ENCODE measurements at places on chromosomes 12 and 14. TPM values are rescaled to one million over a fixed set of nuclear protein-coding genes. Genes with fewer than 3 reads are reported as not detected.

GRCh38 chr14:33986804-33987203, 35.9 kb upstream of the EGLN3 start:
- DNase-seq = no peak

DNA sequence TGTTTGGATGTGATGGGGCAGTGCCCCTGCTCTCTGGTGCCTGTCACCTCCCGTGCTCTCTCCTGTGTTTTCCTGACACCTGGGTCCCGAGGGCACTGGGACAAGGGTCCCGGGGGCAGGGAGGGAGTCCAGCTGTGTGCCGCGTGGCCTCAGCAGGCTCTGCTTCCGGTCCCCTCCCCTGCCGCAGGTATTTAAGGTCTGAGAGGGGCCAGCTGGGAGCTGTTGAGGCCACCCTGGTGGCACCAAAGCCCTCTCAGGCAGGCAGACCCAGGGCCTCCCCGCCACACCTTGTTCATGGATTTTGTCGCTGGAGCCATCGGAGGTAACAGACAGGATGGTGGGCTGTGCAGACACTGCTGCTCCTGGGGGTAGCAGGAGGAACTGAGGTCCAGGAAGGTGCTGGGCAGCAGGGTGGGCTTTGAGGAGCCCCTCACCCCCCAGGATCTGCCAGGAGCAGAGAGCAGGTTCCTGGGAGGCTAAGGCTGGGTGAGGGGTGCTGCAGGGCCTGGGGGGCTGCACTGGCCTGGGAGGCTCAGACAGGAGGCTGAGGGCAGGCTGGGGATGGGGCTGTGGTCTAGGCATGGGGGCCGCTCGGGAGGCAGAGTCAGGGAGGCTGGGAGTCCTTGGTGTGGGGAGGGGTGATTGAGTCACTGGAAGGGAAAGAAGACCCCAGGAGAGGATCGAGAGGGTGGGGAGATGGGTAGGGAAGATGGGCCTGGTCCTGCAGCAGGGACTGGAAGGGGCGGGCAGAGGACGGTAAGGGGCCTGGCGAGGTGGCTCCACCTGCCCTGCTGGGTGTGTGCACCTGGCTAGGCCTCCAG, at the start of gene SLC25A47:
Gene SLC25A47 (plus strand): TSS at position 219 of the 821 bp plus-strand sequence. CDS start 76 bp downstream, at position 295.
- no peak for DNase-seq

Gene ESRRB
- total RNA-seq = 0.11 TPM

GRCh38 chr14:104223101-104224041, 85.0 kb downstream of the KIF26A start:
- no peak for DNase-seq

Gene DLGAP5
- total RNA-seq = 0.73 TPM

GRCh38 chr12:64452559-64453329, 824 bp downstream of the TBK1 start:
- DNase-seq = no peak

GRCh38 chr14:42854061-42854460, 1247.4 kb downstream of the LRFN5 start:
- DNase-seq = no peak

DNA sequence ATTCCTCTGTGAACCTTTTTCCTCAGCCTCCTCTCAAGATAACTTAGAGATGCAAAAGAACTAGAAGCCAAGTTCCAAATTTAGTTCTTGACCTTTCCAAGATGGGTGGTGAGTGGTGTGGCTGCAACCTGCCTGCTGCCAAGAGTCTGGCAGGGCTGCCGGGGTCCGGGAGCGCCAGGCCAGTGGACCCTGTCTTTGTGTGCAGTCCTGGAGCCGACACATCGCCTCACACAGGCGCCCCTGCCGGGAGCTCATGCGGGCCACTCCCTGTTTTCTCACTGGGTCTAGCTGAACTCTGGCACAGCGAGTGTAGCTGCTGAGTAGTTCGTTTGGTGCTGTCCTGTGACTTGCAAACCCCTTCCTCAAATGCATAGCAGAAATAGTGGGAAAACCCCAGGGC, 84.9 kb downstream of the CACNA1C start:
- no peak for DNase-seq

Gene SYNDIG1L
- not detected for total RNA-seq

- DNase-seq = no peak
Observed at GRCh38 chr12:21938879-21939278, 2.3 kb downstream of the ABCC9 start.

Gene GSG1
- total RNA-seq = not detected

DNA sequence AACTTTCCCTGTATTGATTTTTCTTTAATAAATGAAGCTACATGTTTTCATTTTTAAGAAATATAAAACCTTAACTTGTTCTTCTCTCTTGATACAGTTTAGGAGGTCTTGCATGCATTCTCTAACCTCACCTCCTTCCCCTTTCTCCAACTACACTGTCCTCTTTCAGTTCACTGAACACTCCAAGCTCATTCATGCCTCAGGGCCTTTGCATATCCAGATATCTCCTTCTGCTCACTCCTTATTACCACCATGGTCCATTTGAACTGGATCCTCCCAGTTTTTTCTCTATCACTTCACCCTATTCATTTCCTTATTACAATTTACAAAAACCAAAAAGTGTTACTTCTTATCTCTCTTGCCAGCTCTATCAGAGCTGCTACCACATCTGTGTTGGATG, 242.9 kb upstream of the PLEKHG7 start:
- DNase-seq = no peak

- DNase-seq = no peak
Observed at GRCh38 chr12:6376870-6377666, 1.7 kb upstream of the SCNN1A start.

- no peak for DNase-seq
Observed at GRCh38 chr14:86052868-86053267, 522.9 kb downstream of the FLRT2 start.

DNA sequence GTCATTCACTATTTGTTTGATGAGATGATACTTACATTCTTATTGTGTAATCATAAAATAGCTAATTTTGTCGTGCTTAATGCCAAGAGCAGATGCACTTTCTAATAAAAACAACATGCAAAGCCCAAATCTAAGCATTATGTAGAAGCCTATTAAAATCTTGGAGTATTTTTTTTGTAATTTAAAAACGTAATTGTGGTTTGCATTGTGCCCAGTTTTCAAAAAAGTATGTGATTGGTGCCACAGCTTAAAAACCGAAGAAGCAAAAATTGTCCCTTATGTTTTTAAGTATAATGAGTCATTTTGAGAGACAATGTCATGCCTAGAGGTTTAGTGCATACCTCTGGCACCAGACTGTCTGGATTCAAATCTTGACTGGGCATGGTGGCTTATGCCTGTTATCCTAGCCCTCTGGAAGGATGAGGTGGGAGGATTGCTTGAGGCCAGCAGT, 464.8 kb upstream of the RGS6 start:
- no peak for DNase-seq

Gene CLIP1
- 63.2 TPM for total RNA-seq

GRCh38 chr12:122062832-122063693, 15.5 kb upstream of the MLXIP start:
- DNase-seq = no peak

Gene OAS1
- 30.6 TPM for total RNA-seq

DNA sequence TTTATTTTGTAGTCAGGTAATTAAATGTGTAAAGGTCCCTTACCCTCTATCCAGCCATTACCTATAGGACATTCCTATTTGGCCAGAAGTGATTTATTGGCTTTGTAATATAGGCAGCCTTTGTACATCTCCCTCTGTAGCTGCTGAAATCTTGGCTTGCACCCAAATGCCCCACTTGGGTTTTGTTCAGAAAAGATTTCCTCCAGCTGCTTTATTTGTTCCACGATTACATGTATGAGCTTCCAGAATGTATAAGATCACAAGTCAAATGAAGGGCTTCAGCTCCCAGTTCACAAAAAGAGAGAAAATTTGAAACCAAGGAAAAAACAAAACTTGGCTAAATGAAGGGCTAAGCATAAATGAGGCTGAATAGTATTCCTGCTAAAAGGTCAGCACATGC, 103.4 kb downstream of the EFCAB11 start:
- no peak for DNase-seq

Gene KLRG1
- total RNA-seq = 1.9 TPM

DNA sequence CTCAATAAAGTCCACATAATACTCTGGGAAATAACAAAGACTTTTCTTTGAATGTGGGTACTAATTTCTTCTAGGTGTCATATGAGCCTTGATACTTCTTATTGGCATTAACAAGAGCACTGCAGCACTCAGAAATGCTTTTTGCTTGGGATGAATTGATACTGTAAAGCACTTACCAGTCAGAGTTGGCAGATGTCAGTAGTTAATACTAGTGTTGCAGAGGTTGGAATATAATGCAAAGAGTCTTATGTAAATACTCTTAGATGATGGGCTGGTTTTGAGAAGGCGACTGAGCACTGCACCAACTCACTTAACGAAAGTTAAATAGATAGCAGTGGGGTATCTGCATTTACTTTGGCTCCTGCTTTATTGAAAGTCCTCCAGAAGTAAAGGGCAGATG, 25.6 kb upstream of the MBIP start:
- no peak for DNase-seq

- no peak for DNase-seq
Observed at GRCh38 chr12:86193931-86194330, 62.3 kb downstream of the MGAT4C start.

GRCh38 chr12:87338681-87339080, 690.5 kb downstream of the C12orf50 start:
- no peak for DNase-seq

GRCh38 chr14:78701246-78701645, 531.1 kb downstream of the NRXN3 start:
- DNase-seq = no peak

- DNase-seq = no peak
Observed at GRCh38 chr14:79511146-79511545, 700.2 kb downstream of the DIO2 start.

DNA sequence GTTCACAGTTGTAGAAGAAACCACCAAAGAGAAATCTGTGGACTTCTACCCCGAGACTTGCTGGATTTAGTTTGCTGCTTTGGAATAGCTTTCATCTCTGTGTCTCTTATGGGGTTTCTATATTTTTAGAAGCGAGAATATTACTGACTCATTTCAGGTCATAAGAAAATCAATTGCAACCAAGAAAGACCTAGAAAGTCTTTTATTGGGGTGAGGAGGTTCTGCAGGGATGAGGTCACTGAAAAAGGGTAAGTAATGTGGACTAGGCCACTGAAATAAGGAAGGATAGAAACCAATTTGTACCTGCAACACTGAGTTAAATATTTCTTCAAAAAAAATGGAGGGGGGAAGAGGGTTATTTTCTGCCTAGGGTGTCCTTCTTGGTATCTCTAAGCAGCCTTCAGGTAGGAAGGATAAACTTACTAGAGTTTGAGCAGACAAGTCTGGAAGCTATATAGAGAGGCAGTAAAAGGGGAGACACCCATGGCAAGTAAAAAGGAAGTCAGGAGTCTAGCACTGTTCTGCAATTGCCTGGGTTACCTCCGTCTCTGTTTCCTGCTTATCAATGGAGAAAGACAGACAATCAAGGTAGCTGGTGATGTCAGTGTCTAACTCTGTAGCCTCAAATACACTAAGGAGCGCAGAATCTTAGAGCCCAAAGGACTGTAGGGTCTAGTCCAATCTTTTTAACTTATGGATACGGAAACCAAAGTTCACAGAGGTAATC, 19.6 kb upstream of the KERA start:
- no peak for DNase-seq

- DNase-seq = peak; percentile 33
Observed at GRCh38 chr12:14567351-14568162, at the start of gene PLBD1. PLBD1 (minus strand) TSS chr12:14567883; CDS start chr12:14567696, 187 bp downstream.
